HCEC 1CT (cell line): ENCODE measurements at places on chromosomes 6 and 20.
A peak's percentile ranks its signal among the peaks of the same experiment; 100 is the strongest.

- peak; percentile 88 for DNase-seq
Observed at GRCh38 chr6:36678488-36679042, at the start of gene CDKN1A. CDKN1A (plus strand) TSS chr6:36678714; CDS start chr6:36684102, 5,388 bp downstream.

DNA sequence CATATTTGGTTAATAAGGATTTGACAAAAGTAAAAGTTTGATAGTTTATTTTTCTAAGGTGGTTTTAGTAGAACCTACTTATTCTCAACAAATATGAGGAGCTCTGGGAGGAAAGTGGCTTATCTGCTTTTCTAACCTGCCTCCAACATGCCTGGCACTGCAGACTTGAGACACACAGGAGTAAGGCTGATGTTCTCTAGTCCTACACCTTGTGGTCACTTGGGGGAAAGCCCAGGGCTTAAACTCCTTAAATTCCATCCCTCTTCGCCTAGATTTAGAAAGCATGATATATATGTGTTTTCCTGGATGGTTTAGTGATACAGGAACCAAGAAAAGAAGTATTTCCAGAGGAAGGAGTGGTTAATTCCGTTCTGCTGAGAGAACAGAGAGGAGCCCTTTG lies 39.9 kb upstream of the SAMD5 start:
- DNase-seq = no peak

DNA sequence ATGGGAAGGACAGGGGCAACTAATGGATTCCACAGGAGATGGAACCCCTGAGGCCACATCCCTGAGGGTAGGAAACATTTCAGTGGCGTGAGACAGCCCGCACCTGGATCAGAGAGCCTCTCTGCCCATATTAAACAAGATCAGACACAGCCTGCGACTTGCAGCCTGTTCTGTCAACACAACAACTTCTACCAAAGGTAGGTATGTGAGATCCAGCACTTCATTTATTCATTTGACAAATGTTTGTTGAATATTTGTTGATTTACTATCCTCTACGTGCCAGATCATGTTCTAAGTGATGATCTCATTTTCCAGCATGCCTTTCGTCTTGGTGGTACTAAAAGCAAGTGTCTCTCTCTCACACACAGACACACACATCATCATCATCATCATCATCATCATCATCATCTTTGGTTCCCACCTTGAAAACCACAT lies 43.2 kb upstream of the NT5E start:
- no peak for DNase-seq

GRCh38 chr20:44442298-44443070 lies 33.2 kb upstream of the TTPAL start:
- DNase-seq = no peak

DNA sequence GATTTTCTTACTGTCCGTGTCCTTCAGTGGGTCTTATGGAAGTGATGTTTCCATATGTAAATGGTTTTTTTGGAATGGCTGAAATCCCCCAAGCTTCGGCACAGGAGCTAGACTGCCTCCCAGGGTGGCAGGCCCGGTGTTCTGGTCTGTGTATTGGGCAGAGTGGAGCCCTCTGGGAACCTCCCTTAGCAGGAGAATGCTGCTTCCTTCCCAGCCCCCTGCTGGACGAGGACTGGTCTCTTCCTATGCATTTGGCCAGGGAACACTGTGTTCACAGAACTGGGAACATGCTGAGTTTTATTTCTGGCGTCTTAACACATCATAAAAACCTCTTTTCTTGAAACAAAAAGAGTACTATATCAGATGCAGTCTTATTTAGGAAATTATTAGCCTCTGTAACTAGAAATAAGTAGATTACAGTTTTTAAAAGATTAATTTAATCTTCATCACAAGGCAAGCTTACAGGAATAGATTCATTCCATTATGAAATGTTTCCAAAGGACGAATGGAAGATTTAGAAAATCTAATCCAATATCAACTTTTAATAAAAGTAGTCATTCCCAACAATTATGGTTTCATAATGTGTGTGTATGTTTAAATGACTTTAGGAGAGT lies 56.6 kb downstream of the SYTL3 start:
- DNase-seq = peak; percentile 73

DNA sequence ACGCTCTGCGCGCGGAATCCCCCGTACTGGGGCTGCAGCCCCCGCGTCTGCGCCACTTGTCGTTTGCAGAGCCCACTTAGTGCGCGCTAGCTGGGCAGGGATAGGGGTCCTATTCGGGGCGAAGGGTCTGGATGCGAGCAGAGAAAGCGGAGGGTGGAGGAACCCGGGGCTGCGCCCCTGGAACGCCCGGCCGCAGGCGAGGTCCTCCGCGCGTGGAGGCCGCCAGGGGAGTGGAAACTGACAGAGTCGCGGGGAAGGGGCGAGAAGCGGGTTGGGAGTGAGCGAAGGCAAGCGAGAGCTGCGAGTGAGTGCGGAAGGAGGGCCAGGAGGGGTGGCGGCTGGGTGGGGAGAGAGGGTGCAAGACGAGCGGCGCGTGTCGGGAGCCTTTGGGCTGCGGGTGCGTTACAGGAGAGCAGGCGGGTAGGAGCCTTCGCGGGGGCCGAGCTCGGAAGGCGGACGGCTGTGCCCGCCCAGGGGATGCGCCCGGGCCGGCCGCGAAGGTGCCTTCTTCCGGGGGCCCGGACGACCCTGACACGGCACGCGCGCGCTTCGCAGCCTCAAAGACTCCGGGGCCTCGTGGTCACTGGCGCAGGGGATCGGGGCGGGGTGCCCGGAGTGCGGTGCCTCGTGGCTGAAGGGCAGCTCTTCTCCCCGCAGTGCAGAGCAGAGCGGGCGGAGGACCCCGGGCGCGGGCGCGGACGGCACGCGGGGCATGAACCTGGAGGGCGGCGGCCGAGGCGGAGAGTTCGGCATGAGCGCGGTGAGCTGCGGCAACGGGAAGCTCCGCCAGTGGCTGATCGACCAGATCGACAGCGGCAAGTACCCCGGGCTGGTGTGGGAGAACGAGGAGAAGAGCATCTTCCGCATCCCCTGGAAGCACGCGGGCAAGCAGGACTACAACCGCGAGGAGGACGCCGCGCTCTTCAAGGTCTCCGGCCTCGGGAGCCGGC lies 1.2 kb downstream of the IRF4 start:
- no peak for DNase-seq

DNA sequence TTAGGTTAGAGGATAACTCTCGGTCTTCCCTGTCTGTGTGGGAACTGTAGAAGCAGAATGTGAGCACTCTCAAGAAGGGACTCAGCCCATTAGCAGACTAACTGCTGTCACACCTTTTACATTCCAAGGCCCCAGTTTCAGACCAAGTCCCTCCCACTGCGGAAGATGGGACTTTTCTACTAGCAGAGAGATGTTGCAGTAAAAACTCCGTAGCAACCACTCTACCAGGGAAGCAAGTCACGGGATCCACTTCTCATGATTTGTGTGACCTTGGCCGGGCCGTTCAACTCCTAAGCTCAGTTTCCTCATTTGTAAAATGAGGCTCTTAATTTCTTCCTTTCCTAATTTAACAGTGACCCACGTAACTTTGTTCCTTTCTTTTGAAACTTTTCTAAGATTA lies 77.1 kb upstream of the SLC4A11 start:
- DNase-seq = no peak

- peak; percentile 21 for DNase-seq
Observed at GRCh38 chr20:36574366-36575135, 1.2 kb downstream of the TGIF2 start.

DNA sequence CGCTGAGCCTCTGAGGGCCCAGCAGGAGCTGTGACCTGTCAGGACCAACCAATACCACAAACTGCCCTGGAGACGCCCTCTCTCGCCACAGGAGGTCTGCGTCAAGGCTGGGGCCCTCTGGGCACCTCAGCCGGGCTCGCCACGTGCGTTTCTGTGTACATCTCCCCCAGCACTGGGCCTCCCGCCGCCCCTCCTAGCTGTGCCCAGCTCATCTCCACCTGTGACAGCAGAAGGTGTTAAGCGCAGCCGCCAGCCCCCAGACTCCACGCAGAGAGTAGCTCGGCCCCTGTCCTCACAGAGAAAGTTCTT lies 91.4 kb downstream of the TAF4 start:
- no peak for DNase-seq

DNA sequence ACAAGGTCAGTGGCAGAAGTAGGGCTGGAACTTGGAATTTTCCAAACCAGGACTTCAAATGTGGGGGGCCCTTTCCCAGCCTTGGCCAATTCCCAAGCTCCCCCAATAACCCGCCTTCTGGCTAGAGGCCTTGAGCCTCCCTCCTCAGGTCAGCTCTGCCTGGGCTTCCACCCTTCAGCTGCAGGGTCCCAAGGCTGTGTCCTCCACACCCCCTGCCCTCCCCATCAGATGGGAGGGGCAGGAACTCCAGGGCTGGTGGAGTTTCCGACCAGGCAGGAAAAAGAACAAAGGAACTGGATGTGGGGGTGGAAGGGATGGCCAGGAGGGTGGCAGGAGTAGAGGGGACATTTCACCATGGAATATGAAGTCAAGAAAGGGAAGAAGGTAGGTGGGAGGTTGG lies at the start of gene CCM2L:
TSS of gene CCM2L (plus strand) at position 338 of the 400 bp plus-strand sequence. CDS start at position 355, 17 bp downstream.
- no peak for DNase-seq

DNA sequence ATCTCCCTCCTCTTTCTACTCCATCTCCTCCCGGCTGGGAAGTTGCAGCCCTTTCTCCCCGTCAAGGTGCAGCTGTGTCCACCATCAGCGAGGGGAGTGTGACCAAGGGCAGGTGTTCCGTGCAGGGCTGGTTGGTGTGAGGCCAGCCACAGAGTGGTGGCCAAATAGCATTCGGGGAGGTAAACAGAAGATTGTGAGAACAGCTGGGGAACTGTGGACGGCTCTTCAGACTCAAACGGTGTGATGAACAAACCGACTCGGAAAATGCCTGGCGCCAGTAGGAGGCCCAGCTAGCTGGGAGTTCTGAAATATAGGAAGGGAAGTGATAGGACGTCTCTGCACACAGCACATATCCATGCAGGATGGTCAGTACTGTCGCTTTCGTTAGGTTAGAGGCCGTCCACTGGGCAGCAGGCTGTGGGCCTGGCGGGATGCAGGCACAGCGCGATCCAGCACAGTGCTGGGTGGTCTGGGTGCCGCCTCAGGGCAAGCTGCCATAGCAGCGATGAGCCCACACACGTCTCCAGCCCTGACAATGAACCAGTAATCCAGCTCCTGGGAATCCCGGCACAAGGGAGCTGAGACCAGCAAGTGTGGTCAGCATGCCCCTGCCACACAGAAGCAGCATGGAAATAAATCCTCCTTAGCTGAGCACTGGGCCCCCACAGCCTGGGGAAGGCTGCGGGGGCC lies 258.1 kb downstream of the TAF4 start:
- DNase-seq = no peak

DNA sequence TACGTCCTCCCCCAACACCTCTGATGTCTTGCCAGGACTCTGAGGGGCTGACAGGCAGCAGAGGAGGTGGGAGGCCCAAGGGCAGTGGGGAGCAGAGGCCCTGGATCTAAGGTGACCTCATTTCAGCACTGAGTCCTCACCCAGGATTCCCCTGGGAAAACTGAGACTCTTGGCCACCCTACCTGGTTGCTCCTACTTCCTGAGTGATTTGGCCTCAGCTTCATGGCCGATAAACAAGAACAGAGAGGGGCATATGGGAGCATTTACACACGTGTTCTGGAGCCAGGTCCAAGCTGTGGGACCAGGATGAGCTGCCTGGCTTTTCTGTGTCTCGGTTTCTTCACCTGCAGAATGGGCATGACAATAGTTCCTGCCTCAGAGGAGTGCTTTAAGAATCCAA lies 133.8 kb downstream of the ANKRD60 start:
- no peak for DNase-seq

- DNase-seq = no peak
Observed at GRCh38 chr20:16273812-16274555, 299.3 kb downstream of the KIF16B start.

DNA sequence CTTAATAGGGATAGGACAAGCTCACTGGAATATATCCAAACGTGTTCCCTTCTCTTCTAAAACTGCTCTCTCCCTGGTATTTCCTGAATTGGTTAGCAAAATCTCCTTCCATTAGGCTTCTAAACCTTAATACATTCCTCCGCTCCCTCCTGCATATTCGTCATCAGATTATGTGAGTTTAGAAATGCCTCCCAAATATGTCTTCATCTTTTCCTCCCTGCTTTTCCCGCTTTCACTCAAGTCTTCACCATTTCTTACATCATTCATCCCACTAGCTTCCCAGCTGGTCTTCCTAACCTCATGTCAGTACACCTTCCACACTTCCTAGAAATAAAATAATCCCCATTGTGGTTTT lies 26.9 kb downstream of the SLC22A16 start:
- no peak for DNase-seq

GRCh38 chr6:56491606-56492328 lies 150.9 kb downstream of the DST start:
- DNase-seq = peak; percentile 2

DNA sequence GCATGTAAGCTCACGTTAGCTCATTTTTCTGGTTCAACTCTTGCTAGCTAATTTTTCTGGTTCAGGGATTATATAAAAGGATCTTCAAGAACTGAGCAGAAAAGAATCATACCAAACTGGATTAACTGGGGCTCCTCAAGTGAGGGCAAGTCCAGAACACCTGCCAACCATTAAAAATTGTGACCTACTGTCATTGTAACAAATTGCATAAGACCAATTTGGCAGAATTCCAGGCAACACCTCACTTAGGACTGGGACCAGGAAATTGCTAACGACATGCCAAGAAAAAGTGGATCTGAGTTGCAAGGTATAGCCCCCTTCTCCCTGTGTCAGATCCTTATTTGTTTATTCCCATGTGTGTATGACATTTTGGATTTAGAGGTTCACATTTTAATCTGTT lies 216.6 kb downstream of the HIVEP2 start:
- no peak for DNase-seq

- DNase-seq = no peak
Observed at GRCh38 chr20:48196001-48196400, 410.7 kb upstream of the SULF2 start.

GRCh38 chr6:157905590-157906342 lies 75.9 kb upstream of the SYNJ2 start:
- no peak for DNase-seq

DNA sequence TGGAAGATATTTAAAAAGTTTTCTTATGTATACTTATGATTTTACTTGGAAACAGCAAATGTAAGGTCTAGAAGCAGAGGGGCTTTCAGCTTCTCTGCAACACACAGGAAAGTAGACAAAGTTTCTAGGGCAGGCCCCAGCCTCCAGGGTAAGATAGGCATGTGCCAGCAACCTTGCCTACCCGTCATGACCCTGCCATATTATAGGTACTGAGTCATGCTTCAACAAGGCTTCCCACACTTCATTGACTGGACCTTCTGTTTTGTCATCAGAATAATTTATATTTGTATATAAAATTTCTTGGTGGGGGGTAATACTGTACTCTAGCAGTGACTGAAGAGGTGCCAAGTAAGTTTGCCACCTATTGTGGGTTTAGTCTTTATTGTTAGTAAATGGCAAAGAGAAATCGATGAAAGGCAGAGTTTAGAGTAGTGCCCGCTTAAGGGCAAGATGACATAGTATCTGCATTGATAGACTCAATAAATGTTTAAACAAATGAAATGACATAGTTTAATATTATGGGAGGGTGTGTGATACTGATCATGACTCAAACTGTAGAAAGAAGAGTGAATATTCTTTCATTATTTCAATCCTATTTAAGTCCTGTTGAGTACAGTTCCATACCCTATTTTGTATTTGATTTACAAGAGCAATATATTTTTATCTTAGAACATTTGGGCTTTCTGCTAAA lies 95.6 kb downstream of the JARID2 start:
- peak; percentile 38 for DNase-seq

GRCh38 chr6:145372671-145373151 lies 362.6 kb downstream of the EPM2A start:
- DNase-seq = peak; percentile 47
